ENCODE measurements at places on chromosomes 2 and 18.

GRCh38 chr18:8359481-8359880 is 249.8 kb upstream of the RAB12 start:
- no peak for DNase-seq

DNA sequence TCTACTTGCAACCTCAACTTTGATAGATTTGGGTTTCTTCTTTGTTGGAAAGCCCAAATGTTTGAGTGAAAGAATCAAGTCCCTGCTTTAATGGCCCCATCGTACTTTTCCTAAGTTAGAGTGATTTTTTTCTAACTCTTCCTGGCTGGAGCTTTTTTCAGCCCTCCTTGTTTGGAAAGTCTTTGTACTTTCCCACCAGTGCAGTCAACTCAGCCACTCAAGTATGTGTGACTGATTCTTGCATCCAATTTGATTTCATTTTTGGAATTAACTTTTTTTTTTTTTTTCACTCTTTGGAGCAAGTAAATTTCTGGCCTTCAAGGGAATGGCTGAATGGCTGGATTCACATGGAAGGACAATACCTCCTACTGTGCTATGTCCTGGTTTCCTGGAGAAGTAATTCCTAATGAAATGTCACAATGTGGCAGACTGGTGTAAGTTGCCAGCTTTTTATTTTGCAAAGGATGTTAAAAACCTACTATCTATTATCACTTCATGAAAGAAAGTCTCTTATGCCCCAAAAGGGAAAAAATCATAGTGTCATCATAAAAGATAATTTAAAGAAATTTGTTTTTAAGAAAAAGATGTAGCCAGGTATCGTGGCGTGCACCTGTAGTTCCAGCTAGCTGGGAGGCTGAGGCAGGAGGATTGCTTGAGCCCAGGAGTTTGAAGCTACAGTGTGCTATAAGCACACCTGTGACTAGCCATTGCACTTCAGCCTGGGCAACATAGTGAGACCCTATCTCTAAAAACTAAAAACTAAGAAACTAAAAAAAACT is 76.0 kb upstream of the ZFP36L2 start:
- DNase-seq, result no peak

GRCh38 chr2:38959938-38960608 is 70.4 kb downstream of the ARHGEF33 start:
- peak; percentile 74 for DNase-seq

DNA sequence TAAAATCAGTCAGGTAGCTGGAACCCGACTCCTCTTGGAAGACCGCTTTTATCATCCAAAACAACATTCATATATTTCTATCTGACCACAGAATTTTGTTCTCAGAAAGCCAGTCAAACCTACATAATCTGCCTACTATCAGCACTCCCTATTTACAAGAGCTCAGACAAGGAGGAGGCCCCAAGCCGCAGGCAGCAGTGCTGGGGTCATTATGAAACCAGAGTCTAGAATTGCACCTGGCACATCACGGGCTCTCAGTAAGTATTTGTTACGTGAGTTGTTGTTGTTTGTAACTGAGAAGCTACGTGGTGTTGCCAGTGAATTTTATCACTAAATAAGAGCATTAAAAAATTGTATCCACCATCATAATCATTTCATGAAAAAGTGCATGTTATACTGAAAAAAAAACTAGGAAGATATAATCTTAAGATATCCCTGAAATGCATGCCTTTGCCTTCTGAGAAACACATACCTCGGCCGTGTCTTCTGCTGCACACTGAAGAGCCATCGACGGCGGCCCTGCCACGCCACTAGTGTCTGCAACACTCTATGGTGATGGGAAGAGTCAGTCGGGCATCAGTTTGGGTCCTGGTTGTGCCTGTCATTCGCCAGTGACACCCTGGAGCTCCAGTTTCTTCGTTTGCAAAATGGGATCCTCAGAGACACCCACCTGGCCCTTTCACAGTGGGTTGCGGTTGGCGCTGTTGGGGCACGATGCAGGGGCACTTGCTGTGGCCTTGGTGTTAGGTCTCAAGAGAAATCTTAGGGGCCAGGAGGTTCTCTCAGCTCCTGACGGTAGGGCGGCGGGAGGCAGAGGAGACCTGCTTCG is 505.9 kb downstream of the EIPR1 start:
- no peak for DNase-seq

DNA sequence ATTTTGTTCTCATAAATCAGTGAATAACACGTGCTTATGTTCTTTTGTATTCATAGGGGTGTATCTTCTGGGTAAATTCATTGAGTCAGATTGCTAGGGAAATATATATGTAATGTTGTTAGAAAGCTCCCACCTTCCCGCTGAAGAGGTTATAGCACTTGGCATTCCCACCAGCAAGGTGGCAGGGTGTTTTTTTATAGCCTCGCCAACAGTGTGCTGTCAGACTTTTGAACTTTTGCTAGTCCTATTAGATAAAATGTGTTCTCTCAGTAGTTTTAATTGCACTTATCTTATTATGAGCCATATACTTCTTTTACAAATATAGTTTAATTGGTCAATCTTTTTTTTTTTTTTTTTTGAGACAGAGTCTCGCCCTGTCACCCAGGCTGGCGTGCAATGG is 31.0 kb downstream of the MRPS9 start:
- DNase-seq, result no peak

- DNase-seq, result no peak
Measured at GRCh38 chr2:44679584-44679983, 261.9 kb upstream of the SIX3 start.

DNA sequence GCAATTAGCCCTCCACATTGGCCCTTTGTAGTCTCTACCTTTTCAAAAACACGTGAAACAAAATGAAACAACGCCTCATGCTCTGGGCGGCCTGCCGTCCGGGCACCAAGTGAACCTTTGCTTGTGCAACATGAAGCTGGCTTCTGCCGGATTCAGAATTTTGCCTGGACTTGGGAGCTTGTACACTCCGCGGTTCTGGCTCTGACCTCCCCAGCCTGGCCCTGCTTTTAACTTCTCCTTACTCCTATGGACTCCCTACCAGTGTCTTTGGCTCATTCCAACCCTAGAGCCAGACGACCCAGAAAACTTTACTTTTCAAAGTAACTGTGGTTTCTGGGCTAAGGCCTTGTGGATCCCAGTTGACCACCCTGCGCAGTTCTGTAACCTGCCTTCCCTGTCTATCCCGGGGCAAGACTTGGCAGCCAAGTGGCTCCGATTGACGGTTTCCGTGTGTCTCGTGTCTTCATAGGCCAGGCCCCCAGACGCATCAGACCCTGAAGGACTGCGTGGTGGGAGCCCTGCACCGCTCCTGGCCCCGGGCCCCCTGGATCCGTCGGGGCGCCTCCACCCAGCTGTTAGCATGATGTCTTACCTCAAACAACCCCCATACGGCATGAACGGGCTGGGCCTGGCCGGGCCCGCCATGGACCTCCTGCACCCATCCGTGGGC is 1.9 kb downstream of the OTX1 start:
- DNase-seq, result no peak

- DNase-seq, result peak; percentile 65
Measured at GRCh38 chr18:76875390-76876325, 53.3 kb downstream of the ZNF236 start.

- no peak for DNase-seq
Measured at GRCh38 chr18:27794181-27794926, 382.6 kb downstream of the CDH2 start.

DNA sequence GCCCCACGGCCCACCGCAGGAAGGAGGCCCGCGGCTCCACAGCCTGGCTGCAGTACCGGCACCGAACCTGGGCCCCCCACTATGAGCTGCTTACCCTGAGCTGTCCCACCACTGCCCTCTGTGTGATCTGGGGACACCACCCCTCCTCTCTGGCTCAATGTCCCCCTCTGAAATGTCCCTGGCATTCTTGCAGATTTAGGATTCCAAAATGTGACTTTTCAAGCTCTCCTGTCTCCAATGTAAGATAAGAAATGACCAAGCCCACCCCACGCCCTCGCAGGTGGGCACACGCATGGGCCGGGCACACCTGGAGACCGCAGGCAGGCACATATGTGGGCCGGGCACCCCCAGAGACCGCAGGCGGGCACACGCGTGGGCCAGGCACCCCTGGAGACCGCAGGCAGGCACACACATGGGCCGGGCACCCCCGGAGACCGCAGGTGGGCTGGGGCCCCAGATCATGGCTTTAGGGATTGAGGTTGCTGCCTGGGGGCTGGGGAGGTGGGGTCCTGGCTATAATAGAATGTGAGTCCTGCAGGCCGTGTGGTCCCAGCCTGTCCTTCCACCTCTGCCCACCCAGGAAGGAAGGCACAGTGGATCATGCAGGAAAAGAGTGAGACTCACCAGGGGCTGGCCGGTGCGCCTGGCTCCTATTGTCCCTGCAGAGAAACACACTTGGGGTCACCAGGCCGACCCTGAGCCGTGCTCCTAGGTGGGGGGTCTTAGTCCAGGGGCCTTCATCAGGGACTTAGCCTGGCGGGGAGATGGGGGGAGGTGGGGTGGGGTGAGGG is 7.2 kb downstream of the PDCD1 start:
- DNase-seq, result no peak

GRCh38 chr2:177721818-177722567 is 329.4 kb downstream of the AGPS start:
- no peak for DNase-seq

DNA sequence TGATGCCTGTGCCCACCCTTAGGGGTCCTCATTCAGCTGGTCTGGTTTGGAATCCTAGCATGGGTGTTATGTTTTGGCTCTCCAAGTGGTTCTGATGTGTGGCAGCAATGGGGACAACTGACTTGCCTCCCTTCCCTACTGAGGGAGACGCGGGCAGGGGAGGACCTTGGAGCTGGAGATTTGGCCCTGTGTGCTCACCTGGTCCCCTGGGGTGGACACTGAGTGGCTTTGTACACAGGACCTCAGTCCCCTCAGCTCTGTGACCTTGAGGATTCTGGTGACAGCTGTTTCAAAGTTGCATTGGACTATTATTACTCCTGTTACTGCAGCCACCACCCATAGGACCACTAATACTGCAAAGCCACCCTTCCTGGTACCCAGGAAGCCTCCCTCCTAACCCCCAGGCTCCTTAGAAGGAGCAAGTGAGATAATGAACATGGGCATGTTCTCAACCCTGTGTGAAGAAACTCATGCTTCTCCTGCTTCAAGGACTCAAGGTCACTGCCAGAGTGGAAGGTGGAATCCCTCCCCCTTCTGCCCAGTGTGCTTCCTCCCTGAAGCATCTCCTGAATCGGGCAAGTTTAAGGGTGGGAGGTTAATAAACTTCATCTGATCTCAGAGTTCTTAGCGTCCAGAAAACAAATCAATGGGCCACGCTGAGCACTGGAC is 26.5 kb downstream of the TMEM182 start:
- DNase-seq, result no peak

- DNase-seq, result no peak
Measured at GRCh38 chr2:147310335-147311057, 534.3 kb upstream of the ACVR2A start.

DNA sequence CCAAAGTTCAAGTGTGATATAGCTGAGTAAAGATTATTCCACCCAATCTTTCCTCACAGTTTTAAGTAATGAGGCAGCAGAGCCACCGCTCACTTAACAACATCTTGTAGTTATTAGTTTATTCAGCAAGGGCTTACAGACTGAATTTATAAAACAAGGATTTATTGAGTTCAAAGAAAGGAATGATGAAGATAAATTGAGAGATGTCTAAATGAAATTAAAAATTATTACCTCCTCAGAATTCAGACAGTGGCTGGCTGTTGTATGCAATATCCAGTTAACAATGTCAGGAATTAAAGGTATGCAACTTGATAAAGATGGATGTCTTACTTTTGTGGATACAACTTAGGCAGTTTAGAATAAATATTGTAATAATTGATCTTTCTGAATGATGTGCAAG is 927.3 kb upstream of the CDH2 start:
- DNase-seq, result no peak
